ENCODE measurements at places on chromosomes 7 and 10. TPM values are rescaled to one million over a fixed set of nuclear protein-coding genes. Genes with fewer than 3 reads are reported as not detected.

Gene CROT
- polyA plus RNA-seq, result 2.7 TPM

Gene TBRG4
- polyA plus RNA-seq, result 77.9 TPM

Gene SLC39A12
- polyA plus RNA-seq, result not detected

Gene DKK1
- 0.39 TPM for polyA plus RNA-seq

Gene ZNF487
- 14.8 TPM for polyA plus RNA-seq

DNA sequence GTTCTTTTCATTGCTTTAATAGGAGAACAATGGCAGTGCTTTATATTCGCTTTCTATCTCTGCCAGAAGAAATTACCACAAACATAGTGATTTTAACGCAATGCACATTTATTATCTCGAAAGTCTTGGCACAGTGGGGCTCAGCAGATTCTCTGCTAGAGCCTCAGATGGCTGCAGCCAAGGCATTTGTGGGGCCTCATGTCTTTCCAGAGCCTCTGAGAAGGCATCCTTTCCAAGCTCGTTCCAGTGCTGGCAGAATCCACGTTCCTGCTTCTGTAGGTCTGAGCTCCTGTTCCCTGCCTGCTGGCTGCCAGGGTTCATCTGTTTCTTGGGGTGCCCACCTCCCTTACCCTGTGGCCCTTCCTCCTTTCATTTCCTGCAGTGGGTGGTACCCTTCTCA is 60.2 kb downstream of the LRRC18 start:
- no peak overlapping the region for H3K4me3 ChIP-seq
- H3K27ac ChIP-seq, result no peak overlapping the region
- no peaks in the 10 kb centered on the region for H3K27me3 ChIP-seq
- H3K36me3 ChIP-seq, result peaks cover 4% of the 10 kb centered on the region

GRCh38 chr7:70726951-70727378 is 405.0 kb upstream of the GALNT17 start:
- no peaks in the 10 kb centered on the region for H3K36me3 ChIP-seq
- DNase-seq, result no peak
- H3K4me3 ChIP-seq, result no peak overlapping the region
- H3K4me1 ChIP-seq, result no peaks in the 10 kb centered on the region

DNA sequence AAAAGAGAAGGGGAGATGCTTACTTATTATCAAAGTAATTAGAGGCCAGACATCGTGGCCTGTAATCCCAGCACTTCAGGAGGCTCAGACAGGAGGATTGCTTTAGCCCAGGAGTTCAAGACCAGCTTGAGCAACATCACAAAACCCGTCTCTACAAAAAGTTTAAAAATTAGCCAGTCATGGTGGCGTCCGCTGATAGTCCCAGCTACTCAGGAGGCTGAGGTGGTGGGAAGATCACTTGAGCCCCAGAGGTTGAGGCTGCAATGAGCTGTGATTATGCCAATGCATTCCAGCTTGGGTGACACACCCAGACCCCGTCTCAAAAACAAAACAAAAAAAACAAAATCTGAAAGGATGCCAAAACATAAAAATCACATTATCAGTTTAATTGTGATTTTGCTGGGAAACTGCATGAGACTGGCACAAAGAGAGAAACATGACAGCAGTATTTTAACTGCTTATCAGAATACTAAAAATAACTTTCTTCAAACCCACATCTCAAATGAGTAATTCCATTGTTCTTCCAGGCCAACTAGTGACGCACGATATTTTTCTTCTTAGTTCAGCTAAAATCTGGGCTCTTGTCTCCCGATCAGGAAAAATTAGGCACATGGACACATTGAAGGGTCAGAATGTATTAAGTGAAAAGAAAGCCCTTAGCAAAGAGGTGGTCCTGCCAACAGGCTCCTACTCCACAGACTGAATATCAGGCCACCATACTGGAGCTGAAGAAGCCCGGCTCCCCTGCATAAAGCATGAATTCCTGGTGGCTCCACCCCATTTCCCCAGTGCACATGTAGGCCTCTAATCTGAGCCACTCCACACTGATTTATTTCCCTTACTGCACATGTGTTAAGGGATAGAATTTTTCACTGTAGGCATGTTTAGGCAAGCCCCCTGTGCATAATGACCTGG is 9.6 kb upstream of the CCM2 start:
- peaks cover 6% of the 10 kb centered on the region for H3K36me3 ChIP-seq
- H3K4me1 ChIP-seq, result peaks cover 32% of the 10 kb centered on the region
- no peak for DNase-seq

GRCh38 chr7:28016297-28016696 is 164.3 kb downstream of the JAZF1 start:
- H3K4me1 ChIP-seq, result no peaks in the 10 kb centered on the region
- H3K36me3 ChIP-seq, result peaks cover 17% of the 10 kb centered on the region
- no peak overlapping the region for H3K4me3 ChIP-seq

- no peak overlapping the region for H3K27ac ChIP-seq
- H3K4me3 ChIP-seq, result no peak overlapping the region
- H3K4me1 ChIP-seq, result no peaks in the 10 kb centered on the region
- DNase-seq, result no peak
- peaks cover 9% of the 10 kb centered on the region for H3K27me3 ChIP-seq
- no peaks in the 10 kb centered on the region for H3K36me3 ChIP-seq
Measured at GRCh38 chr10:103757531-103758293, 97.7 kb downstream of the SH3PXD2A start.

GRCh38 chr7:45073031-45073785 is 15.6 kb downstream of the NACAD start:
- peaks cover 4% of the 10 kb centered on the region for H3K4me1 ChIP-seq
- no peaks in the 10 kb centered on the region for H3K27me3 ChIP-seq
- H3K4me3 ChIP-seq, result no peak overlapping the region
- DNase-seq, result no peak
- peaks cover 87% of the 10 kb centered on the region for H3K36me3 ChIP-seq

- no peaks in the 10 kb centered on the region for H3K27me3 ChIP-seq
- no peak overlapping the region for H3K27ac ChIP-seq
- DNase-seq, result no peak
- no peaks in the 10 kb centered on the region for H3K36me3 ChIP-seq
- H3K4me1 ChIP-seq, result no peaks in the 10 kb centered on the region
- H3K4me3 ChIP-seq, result no peak overlapping the region
Measured at GRCh38 chr7:40582539-40582938, 447.7 kb downstream of the SUGCT start.

GRCh38 chr10:31148951-31149350 is 117.3 kb upstream of the ZNF438 start:
- no peaks in the 10 kb centered on the region for H3K27me3 ChIP-seq
- no peak for DNase-seq
- H3K4me1 ChIP-seq, result no peaks in the 10 kb centered on the region
- no peaks in the 10 kb centered on the region for H3K36me3 ChIP-seq
- H3K4me3 ChIP-seq, result no peak overlapping the region
- H3K27ac ChIP-seq, result no peak overlapping the region

- no peak for DNase-seq
- H3K4me1 ChIP-seq, result no peaks in the 10 kb centered on the region
- no peaks in the 10 kb centered on the region for H3K36me3 ChIP-seq
- H3K4me3 ChIP-seq, result no peak overlapping the region
- H3K27ac ChIP-seq, result no peak overlapping the region
- H3K27me3 ChIP-seq, result no peaks in the 10 kb centered on the region
Measured at GRCh38 chr7:104367926-104368325, 39.5 kb downstream of the LHFPL3 start.

- H3K4me1 ChIP-seq, result no peaks in the 10 kb centered on the region
- no peak overlapping the region for H3K4me3 ChIP-seq
- H3K27ac ChIP-seq, result no peak overlapping the region
- DNase-seq, result no peak
Measured at GRCh38 chr7:66514050-66514449, 114.6 kb upstream of the KCTD7 start.

DNA sequence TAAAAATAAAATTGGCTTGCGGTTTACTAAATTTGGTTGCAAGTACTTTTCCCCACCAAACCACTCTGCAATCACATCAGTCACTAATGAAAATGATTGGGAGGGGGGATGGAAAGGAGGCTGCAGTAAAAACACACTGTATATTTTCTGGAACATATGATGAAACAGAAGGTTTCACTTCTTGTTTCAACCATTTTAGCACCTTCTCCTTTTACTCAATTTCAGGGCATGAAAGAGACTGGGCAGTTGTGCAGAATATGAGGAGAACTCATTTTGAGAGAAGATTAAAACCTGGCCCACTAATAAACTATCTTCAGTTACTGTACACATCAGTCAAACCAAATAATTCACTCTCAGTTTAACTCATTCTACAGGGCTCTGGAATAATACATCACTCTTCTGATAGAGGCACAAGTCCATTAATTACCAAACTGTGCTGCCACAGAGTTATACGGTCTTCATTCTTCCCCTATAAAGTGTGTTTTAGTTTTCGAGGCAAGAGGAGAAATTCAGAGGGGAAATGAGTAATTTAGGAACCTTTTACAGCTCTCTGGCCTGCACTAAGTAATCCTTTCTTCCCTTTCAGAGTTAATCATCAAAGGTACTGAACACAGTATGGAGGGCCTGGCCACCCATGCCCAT is 25.5 kb downstream of the JAZF1 start:
- no peaks in the 10 kb centered on the region for H3K27me3 ChIP-seq
- peak overlapping the region; percentile 74 for H3K27ac ChIP-seq
- peaks cover 89% of the 10 kb centered on the region for H3K4me1 ChIP-seq
- no peak overlapping the region for H3K4me3 ChIP-seq
- H3K36me3 ChIP-seq, result peaks cover 8% of the 10 kb centered on the region
- peak; percentile 79 for DNase-seq

- no peak for DNase-seq
- no peaks in the 10 kb centered on the region for H3K27me3 ChIP-seq
- H3K36me3 ChIP-seq, result no peaks in the 10 kb centered on the region
- no peaks in the 10 kb centered on the region for H3K4me1 ChIP-seq
Measured at GRCh38 chr10:45111509-45111908, 110.8 kb downstream of the ZNF22 start.

GRCh38 chr10:120613180-120613579 is 156.2 kb downstream of the PLPP4 start:
- no peak overlapping the region for H3K27ac ChIP-seq
- no peaks in the 10 kb centered on the region for H3K27me3 ChIP-seq
- DNase-seq, result no peak
- H3K4me3 ChIP-seq, result no peak overlapping the region

GRCh38 chr7:158468700-158469296 is 118.8 kb downstream of the PTPRN2 start:
- H3K4me3 ChIP-seq, result no peak overlapping the region
- H3K4me1 ChIP-seq, result no peaks in the 10 kb centered on the region
- H3K27ac ChIP-seq, result no peak overlapping the region
- DNase-seq, result no peak
- no peaks in the 10 kb centered on the region for H3K27me3 ChIP-seq

- H3K4me1 ChIP-seq, result no peaks in the 10 kb centered on the region
- H3K36me3 ChIP-seq, result no peaks in the 10 kb centered on the region
- no peak for DNase-seq
- H3K27me3 ChIP-seq, result no peaks in the 10 kb centered on the region
- H3K4me3 ChIP-seq, result no peak overlapping the region
- H3K27ac ChIP-seq, result no peak overlapping the region
Measured at GRCh38 chr10:2464483-2464882, 602.9 kb upstream of the PFKP start.

DNA sequence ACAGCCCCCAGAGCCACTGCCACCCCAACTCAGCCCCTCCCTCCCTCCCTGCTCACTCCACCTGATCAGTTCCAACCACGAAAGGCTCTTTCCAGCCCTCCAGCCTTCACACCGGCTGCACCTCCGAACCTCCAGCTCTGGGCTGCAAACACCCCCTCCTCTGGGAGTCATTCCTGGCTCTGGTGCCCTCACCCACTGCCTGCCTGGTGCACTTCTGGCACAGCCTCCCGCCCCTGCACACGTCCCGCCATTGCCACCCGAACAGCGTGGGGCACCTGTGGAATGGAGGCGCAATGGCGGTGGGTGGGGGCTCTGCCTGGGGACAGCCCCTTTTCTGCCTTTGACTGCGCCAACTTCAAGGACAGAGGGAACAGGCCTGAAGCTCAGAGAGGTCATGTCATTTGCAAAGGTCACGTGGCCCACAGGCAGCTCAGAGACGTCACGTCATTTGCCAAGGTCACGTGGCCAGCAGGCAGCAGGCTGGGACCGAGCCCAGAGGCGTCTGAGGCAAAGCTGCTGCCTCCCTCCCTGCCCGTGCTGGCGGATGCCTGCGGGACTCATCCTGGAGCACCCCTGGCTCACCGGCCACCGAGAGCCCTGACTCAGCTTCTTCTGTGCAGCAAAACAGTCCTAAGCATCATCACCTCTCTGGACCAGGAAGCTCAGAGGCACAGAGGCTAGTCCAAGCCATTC is 76.0 kb upstream of the DNAAF5 start:
- no peak overlapping the region for H3K4me3 ChIP-seq
- no peak overlapping the region for H3K27ac ChIP-seq
- no peak for DNase-seq
- no peaks in the 10 kb centered on the region for H3K4me1 ChIP-seq

GRCh38 chr7:57328963-57329362 is 121.0 kb upstream of the ZNF716 start:
- no peak overlapping the region for H3K4me3 ChIP-seq
- H3K27ac ChIP-seq, result no peak overlapping the region
- no peaks in the 10 kb centered on the region for H3K27me3 ChIP-seq

DNA sequence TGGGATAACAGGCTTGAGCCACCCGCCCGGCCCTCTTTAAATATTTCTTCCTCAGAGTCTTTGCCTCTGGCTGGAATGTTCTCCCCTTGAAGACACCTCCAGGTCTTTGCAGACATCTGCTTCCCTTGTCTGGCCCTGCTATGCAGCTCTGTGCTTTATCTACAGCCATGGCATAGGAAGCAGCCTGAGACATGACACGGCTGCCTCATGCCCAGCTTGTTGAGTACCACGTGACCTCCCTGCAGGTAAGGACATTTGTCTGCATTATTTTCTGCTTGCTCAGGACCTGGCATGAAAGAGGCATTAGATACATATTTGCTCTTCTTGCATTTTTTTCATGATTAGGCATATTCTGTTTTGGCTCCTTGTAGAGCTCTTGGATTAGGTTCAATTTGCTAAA is 113.8 kb upstream of the KLF6 start:
- H3K4me3 ChIP-seq, result no peak overlapping the region
- no peak for DNase-seq
- H3K27ac ChIP-seq, result no peak overlapping the region
- no peaks in the 10 kb centered on the region for H3K27me3 ChIP-seq
- H3K36me3 ChIP-seq, result no peaks in the 10 kb centered on the region
- peaks cover 37% of the 10 kb centered on the region for H3K4me1 ChIP-seq
